Upper lobe of right lung (tissue), 1 donor: ENCODE measurements at places on chromosomes 6 and 20. TPM values are rescaled to one million over a fixed set of nuclear protein-coding genes. Genes with fewer than 3 reads are reported as not detected.

Gene ACTL10
- 1.3 TPM for total RNA-seq

Gene GLP1R
- not detected for total RNA-seq

Gene SAMD3
- total RNA-seq = 5.2 TPM

DNA sequence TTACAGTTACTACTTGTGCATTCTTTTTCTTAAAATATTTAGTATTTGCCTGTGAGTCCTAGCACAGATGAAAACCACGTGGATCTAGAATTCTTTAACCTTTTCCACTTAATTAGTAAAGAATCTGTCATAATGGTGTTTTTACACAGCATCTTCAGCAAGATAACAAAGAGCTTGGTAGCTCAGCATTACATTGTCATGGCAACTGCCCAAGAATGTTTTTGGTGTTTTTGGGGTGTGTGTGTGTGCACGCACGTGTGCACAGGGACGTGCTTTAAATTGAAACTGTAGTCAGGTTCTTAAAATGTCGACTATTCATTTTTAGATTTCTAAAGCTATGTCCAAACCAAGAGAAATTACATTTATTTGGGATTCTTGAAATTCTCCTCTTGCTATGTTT, 108.0 kb downstream of the FIG4 start:
- no peak for DNase-seq
- H3K36me3 ChIP-seq = peaks cover 11% of the 10 kb centered on the region
- peaks cover 6% of the 10 kb centered on the region for H3K4me1 ChIP-seq
- no peak overlapping the region for H3K4me3 ChIP-seq
- H3K27me3 ChIP-seq = no peaks in the 10 kb centered on the region

GRCh38 chr20:46398963-46399362, 7.5 kb downstream of the ELMO2 start:
- no peak overlapping the region for H3K4me3 ChIP-seq
- peak overlapping the region; percentile 77 for H3K27ac ChIP-seq
- peaks cover 12% of the 10 kb centered on the region for H3K36me3 ChIP-seq

DNA sequence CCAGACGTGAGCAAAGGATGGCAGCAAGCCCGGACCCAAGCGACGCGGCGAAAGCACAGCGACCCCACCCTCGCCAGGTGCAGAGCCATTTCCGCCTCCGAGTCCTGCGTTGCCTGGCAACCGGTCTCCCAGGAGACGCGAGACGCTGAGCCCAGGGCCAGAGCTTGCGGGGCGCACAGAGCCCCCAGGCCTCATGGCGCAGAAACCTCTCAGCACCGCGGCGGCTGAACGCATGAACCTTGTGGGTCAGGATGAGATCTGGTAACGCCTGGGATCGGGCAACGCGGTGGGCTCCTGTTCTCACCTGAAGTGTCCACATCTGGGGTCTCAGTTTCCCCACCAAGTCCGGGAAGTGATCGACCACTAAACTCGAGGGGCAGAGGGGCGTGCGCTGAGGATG, 77.7 kb downstream of the ANKRD60 start:
- no peaks in the 10 kb centered on the region for H3K36me3 ChIP-seq
- DNase-seq = no peak
- no peaks in the 10 kb centered on the region for H3K4me1 ChIP-seq
- H3K27me3 ChIP-seq = peaks cover 35% of the 10 kb centered on the region
- H3K27ac ChIP-seq = no peak overlapping the region

- DNase-seq = no peak
- H3K27me3 ChIP-seq = no peaks in the 10 kb centered on the region
- no peak overlapping the region for H3K4me3 ChIP-seq
- H3K4me1 ChIP-seq = no peaks in the 10 kb centered on the region
- no peak overlapping the region for H3K27ac ChIP-seq
These were observed 11.3 kb downstream of the MOCS3 start for GRCh38 chr20:50969912-50970311.

GRCh38 chr20:51272401-51272800, 249.5 kb upstream of the KCNG1 start:
- no peaks in the 10 kb centered on the region for H3K36me3 ChIP-seq
- peaks cover 3% of the 10 kb centered on the region for H3K4me1 ChIP-seq
- H3K27ac ChIP-seq = no peak overlapping the region

- H3K4me1 ChIP-seq = peaks cover 14% of the 10 kb centered on the region
- no peaks in the 10 kb centered on the region for H3K27me3 ChIP-seq
- DNase-seq = no peak
- H3K27ac ChIP-seq = no peak overlapping the region
- no peaks in the 10 kb centered on the region for H3K36me3 ChIP-seq
- no peak overlapping the region for H3K4me3 ChIP-seq
These were observed 157.0 kb downstream of the SOX4 start for GRCh38 chr6:21750575-21750974.

- peak overlapping the region; percentile 42 for H3K27ac ChIP-seq
- peak; percentile 82 for DNase-seq
- H3K36me3 ChIP-seq = no peaks in the 10 kb centered on the region
- H3K27me3 ChIP-seq = peaks cover 6% of the 10 kb centered on the region
These were observed 20.0 kb downstream of the NOL4L start for GRCh38 chr20:32564921-32565734.

GRCh38 chr6:45917439-45917838, 98.2 kb downstream of the CLIC5 start:
- DNase-seq = no peak
- H3K36me3 ChIP-seq = no peaks in the 10 kb centered on the region
- H3K4me3 ChIP-seq = no peak overlapping the region
- no peaks in the 10 kb centered on the region for H3K4me1 ChIP-seq

GRCh38 chr6:98832284-98833056, 1.9 kb upstream of the POU3F2 start:
- H3K36me3 ChIP-seq = no peaks in the 10 kb centered on the region
- H3K27ac ChIP-seq = no peak overlapping the region
- no peak for DNase-seq
- peaks cover 80% of the 10 kb centered on the region for H3K27me3 ChIP-seq
- H3K4me3 ChIP-seq = peak overlapping the region; percentile 58

DNA sequence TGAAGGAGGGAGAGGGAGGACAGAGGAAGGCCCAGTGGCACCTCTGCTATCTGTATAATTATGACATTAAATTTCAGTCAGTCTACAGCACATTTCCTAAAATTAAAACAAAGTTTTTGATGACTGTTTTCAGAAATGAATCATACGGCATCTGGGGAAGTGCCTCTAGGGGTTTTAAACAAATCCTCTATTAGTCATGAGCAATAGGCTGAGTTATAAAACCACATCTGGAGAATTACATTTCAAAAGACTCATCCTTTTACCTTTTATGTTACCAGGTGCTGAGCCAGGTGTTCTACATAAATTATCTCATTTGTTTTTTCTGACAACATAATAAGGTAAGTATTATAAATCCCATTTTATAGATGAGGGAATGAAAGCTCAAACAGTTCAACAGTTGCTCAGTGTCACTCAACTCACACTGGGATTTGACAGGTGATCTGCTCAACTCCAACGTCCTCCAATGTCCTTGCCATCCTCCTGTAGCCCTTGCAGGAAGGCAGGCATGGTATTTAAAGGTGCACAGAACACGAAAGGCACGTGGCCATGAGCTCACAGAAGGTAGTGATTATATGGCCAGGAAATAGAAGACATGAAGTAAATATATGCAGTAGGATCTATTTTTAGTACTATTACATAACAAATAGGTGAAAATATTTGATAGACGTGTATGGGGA, 184.2 kb upstream of the MAN1A1 start:
- H3K36me3 ChIP-seq = no peaks in the 10 kb centered on the region
- no peak overlapping the region for H3K27ac ChIP-seq
- no peak for DNase-seq
- no peak overlapping the region for H3K4me3 ChIP-seq
- no peaks in the 10 kb centered on the region for H3K27me3 ChIP-seq

- no peaks in the 10 kb centered on the region for H3K4me1 ChIP-seq
- H3K27me3 ChIP-seq = no peaks in the 10 kb centered on the region
These were observed 449.0 kb upstream of the CHD6 start for GRCh38 chr20:42067174-42067573.

DNA sequence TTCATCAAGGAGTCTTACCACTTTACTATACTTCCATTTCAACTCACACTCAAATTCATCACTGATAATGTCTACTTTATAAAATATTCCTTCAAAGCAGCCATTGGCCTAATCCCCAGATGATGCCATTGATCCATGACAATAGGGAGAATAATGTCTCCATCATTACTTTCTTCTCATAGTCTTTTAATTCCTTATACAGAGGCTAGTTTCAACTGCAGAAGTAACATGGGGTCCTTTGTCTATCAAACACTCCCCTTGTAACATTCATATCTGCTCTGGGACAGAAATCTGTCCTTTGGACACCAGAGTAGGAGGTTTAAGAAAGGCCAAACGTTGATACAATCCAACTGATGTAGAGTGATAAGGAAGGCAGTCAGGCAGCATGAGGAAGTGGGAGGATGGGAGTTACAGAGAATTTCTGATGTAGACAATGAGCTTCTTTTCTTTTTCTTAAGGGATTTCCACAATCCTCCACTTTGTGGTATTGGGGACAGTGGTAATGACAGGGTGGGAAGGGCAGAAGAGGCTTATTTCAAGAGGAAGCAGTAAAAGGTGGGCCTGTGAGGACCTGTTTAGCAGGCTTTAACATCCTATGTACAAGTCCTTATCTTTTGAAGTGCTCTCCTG, 18.9 kb upstream of the HLA-DOA start:
- no peaks in the 10 kb centered on the region for H3K27me3 ChIP-seq
- DNase-seq = no peak
- no peak overlapping the region for H3K4me3 ChIP-seq

DNA sequence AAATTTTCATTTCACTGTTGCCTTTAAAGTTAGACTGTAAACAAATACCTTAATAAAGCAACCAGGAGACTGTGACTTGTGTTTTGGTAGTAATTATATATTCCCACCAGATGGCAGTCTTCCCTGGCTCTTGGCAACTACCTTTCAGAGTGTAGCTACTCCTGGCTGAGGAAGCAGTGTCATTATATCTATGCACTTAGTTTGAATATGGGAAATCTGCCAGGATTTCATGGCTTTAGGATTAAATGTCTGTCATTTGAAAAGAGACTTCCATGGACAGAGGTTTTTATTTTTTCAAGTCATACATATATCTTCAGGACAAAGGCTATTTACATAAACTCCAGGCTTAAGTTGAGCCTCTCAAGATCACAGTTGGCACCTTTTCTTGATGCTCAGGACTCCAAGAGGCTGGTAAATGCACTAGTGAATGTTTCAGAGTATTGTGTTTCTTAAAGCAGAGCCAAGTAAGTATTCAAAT, 160.1 kb downstream of the C6orf58 start:
- no peak overlapping the region for H3K27ac ChIP-seq
- no peak overlapping the region for H3K4me3 ChIP-seq
- DNase-seq = no peak
- no peaks in the 10 kb centered on the region for H3K4me1 ChIP-seq
